ENCODE measurements at places on chromosomes 5 and 9. TPM values are rescaled to one million over a fixed set of nuclear protein-coding genes. Genes with fewer than 3 reads are reported as not detected.

EXOC3 gene
- total RNA-seq, result 61.3 TPM

QRFP gene
- not detected for total RNA-seq

DNA sequence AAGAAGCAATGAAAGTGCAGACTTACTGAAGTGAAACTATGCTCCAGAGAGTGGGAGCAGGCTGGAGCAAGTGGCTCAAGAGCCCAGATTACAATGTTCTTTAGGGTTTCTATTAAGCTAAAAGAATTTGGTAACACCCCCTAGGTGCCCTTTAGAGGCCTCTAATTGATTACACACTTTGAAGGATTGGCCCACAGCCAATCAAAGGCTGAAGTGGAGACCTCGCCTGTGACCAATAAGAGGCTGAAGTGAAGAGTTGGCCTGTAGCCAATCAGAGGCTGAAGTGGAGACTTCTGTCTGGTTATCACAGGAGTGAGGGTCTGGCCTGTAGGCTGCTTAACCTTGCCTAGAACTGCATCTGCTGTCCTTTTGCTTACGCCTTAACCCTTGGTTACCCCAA, 46.7 kb upstream of the SPATA31C2 start:
- no peak for DNase-seq

DNA sequence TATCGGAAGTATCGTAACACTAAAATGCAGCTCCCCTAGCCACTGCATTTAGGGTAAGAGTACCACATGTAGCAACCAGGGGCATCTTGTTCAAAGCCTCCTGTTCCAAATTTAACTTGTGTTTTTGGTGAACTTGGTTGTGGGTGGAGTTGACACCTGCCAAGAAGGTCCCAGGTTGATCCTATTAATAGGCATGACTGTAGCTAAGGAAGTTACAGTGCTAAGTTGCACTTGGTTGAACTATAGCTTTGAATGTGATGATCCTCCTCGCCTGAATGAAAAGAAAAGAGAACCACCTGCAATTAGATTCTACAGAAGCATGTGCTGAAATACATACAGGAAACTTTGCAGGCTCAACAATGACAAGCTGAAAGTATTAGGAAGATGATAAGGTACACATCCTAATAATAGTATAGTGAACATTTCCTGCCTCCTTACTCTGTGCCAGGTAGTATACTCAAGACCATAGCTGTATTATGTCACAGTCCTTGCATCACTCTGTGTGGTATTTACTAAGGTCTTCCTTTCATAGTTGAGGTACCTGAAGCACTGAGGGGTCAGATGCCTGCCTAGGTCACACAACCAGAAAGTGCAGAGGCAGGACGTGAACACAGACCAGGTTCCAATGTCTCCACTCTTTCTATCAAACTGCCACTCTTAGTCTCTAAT, 64.5 kb upstream of the PIP5K1B start:
- no peak for DNase-seq

Measured in neural crest cell (in vitro differentiated cells).